ENCODE measurements at places on chromosomes 7 and 10. TPM values are rescaled to one million over a fixed set of nuclear protein-coding genes. Genes with fewer than 3 reads are reported as not detected.
A peak's percentile ranks its signal among the peaks of the same experiment; 100 is the strongest.

Gene ADAM12
- 45.6 TPM for total RNA-seq

Gene MBL2
- total RNA-seq, result not detected

Gene GPR37
- 43.7 TPM for total RNA-seq

Gene HHEX
- total RNA-seq, result 1.7 TPM

Gene CPN1
- total RNA-seq, result not detected

GRCh38 chr7:77416621-77417371, 647 bp upstream of the GSAP start:
- no peak overlapping the region for H3K27ac ChIP-seq
- peaks cover 2% of the 10 kb centered on the region for H3K27me3 ChIP-seq
- H3K36me3 ChIP-seq, result no peaks in the 10 kb centered on the region
- H3K4me3 ChIP-seq, result peak overlapping the region; percentile 50
- peaks cover 20% of the 10 kb centered on the region for H3K4me1 ChIP-seq
- DNase-seq, result no peak

DNA sequence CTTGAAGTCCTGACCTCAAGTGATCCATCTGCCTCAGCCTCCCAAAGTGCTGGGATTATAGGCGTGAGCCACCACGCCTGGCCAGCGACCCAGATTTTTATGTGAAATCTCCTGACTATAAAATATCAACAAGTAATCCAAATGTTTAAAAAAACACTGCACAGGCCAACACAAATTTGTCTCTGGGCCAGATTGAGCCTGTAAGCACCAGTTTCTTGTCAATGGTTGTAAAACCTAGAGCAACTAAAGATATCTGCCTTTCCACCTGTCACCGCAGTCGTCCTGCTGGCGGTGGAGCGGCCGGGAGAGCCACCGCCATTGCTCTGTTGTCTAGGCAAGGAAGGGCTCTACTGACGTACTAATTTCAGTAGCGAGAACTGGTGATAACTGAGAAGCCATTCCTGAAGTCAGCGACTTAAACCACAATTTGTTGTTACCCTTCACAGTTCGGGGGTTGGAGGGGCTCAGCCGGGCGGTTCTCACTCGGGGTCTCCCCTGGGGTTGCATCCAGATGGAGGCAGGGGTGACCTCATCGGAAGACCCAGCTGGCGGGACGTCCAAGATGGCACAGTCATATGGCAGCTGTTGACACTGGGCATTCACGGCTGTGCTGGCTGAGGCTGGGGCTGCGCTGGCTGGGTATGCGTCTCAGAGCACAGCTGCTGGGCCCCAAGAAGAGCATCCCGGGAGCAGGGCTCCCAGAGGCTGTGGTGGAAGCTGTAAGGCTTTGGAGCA, 55.2 kb upstream of the PDGFA start:
- H3K4me1 ChIP-seq, result no peaks in the 10 kb centered on the region
- peaks cover 3% of the 10 kb centered on the region for H3K36me3 ChIP-seq

DNA sequence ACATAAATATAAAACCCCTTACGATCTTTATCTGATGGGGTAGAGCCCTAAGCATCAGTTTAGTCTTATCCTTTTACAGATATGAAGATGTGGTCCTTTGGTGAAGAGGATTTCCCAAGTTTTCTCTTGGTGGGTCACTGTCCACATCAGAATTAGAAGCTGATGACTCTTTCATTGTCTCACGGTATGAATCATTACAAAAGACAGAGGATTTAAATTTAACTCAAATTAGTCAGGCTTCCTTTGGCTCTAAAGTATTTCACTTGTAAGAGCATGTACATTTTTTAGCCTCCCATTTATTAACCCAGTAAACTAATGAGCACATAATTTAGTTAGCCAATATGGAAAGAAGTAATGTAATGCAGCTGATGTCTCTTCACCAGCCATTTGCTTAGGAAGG, 49.9 kb upstream of the TMEM26 start:
- no peak overlapping the region for H3K4me3 ChIP-seq
- no peaks in the 10 kb centered on the region for H3K4me1 ChIP-seq
- H3K27me3 ChIP-seq, result peaks cover 3% of the 10 kb centered on the region
- DNase-seq, result no peak
- H3K36me3 ChIP-seq, result no peaks in the 10 kb centered on the region

DNA sequence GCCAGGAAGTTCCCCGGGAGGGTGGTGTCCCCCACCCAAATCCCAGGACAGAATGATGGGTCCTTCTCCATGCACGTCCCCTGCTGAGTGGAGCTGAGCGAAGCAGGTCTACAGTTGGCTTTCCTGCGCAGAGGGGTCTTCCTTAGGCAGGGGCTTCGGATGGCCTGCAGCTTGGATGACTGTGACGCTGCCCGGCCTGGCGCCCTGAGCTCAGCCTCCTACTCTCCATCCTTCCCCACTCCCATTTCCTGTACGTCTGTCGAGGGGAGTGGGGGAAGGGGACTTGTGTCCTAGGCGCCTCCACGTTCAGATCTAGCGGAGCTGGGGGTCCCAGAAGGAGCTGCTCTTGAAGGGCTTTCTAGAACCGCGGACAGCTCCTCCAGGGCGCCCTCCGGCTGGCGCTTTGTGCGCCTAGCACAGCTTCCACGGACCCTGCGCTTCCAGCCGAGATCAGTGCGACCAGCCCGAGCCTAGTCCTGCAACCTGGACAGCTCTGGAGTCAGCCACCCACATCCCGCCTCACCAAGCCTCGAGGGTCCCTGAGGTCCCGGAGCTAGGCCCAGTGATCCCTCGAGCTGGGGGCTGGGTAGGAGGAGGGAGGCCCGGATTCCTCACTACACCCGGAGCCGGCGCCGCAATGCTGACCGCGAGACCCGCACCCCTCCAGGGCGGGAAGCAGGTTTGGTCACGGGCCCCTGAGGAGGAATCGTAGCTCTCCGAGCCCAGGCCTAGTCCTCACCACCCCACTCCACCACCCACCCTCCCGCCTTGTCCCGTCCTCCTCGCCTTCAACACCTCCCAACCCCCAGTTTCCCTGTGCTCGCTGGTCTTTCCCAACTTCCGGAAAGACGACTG, 1.9 kb downstream of the GRID1 start:
- no peak for DNase-seq
- H3K36me3 ChIP-seq, result no peaks in the 10 kb centered on the region
- peak overlapping the region; percentile 65 for H3K4me3 ChIP-seq
- H3K27me3 ChIP-seq, result peaks cover 60% of the 10 kb centered on the region
- H3K4me1 ChIP-seq, result peaks cover 12% of the 10 kb centered on the region
- no peak overlapping the region for H3K27ac ChIP-seq

DNA sequence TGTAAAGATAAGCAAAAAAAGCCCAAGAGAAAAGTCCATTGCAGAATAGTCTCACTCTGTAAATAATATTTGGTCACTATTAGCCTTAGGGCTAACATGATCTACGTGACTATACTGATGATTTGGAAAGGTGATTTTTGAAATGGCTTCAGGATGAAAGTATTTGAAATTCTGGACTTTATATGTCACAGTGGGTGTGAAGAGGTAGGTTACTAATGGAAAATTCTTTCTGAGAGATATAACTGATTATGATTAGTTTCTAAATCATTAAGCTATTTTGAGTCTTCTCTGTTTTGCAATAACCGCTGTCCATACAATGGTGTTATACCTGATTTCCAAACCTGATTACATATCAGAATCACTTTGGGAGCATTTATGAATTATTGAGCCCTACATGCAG, 20.1 kb upstream of the HBP1 start:
- no peak overlapping the region for H3K27ac ChIP-seq
- H3K4me1 ChIP-seq, result peaks cover 6% of the 10 kb centered on the region
- no peaks in the 10 kb centered on the region for H3K36me3 ChIP-seq
- no peaks in the 10 kb centered on the region for H3K27me3 ChIP-seq

DNA sequence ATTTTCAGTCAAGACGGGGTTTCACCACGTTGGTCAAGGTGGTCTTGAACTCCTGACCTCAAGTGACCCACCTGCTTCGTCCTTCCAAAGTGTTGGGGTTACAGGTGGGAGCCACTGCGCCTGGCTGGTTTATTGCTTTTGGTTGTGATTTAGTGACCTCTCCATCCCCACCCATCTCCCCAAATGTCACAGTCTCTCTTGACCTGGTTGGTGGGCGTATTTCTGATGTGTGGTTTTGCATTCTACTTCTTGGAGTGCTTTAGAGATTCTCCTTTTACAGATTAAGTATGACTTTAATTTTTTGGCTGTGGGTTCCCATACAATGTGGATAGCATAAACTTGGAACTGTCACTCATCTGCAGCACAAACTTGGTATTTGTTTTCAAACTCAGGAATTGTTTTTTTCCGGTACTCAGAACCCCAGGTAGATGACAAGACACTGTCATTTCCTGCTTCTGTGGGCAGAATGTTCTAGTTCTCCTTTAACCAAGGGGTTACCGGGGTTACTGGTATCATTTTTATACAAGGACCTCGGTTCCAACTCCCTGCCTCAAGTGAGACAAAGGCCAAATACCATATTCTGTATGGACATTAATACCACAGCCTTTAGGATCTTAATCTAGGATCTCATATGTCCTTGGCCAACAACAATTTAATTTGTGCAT, 50.5 kb downstream of the MRC1 start:
- no peak for DNase-seq
- H3K36me3 ChIP-seq, result no peaks in the 10 kb centered on the region
- H3K27ac ChIP-seq, result no peak overlapping the region
- no peak overlapping the region for H3K4me3 ChIP-seq

GRCh38 chr10:3126249-3126648, 46.3 kb downstream of the PITRM1 start:
- H3K4me1 ChIP-seq, result peaks cover 31% of the 10 kb centered on the region
- DNase-seq, result no peak
- H3K4me3 ChIP-seq, result no peak overlapping the region
- peak overlapping the region; percentile 52 for H3K27ac ChIP-seq
- peaks cover 36% of the 10 kb centered on the region for H3K36me3 ChIP-seq

- no peak overlapping the region for H3K27ac ChIP-seq
- no peak overlapping the region for H3K4me3 ChIP-seq
- no peaks in the 10 kb centered on the region for H3K36me3 ChIP-seq
- H3K4me1 ChIP-seq, result no peaks in the 10 kb centered on the region
- peaks cover 4% of the 10 kb centered on the region for H3K27me3 ChIP-seq
These were observed 107.5 kb downstream of the EPDR1 start for GRCh38 chr7:38027884-38028455.

DNA sequence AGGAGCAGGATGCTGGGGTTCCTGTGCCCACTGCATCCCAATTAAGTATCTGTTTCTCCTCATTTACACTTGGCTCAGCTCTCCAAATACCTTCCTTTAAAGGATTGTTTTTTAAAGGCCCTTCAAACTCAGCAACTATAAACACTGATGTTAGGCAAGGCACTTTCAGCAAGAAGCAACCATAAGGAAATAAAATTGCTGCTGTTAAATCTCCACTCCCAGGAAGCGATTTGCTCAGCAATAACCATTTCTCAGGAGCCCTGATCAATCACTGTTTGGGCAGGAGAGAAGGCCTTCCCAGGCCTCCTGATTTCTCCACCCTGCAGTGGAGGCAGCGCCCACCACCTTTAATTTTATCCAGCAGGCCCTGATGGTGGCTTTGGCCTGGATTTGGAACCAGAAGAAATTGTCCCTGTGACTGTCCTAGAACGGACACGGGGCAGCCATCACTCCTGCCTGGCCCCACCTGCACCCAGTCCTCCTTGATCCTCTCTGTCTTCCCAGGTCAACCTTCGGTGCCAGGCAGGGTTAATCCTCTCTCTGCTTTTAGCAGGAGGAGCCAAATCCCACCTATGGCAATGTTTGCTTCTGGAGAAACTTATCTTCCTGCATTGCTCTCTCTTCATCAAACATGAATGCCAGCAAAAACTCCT, 199.8 kb downstream of the PLXNA4 start:
- no peak for DNase-seq
- no peaks in the 10 kb centered on the region for H3K27me3 ChIP-seq
- H3K4me1 ChIP-seq, result peaks cover 36% of the 10 kb centered on the region
- peak overlapping the region; percentile 2 for H3K4me3 ChIP-seq
- H3K27ac ChIP-seq, result peak overlapping the region; percentile 68

DNA sequence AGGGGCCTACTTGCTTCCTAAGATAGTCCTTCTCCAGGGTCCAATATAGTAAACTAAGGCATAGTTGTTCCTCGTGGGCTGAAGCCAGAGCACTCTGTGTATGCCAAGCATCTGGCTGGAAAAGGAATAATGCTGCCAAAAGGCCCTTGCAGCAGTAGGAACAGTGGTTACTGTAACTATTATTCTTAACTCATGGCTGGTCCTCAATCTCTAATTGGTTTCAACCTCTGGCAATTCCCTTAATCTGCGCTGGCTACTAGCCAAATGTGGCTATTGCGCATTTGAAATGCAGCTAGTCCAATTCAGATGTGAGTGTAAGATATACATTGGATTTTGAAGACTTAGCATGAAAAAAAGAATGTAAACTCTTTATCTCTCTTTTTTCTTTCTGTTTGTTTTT, 27.8 kb upstream of the LBX1 start:
- no peak overlapping the region for H3K27ac ChIP-seq
- DNase-seq, result no peak
- H3K36me3 ChIP-seq, result no peaks in the 10 kb centered on the region
- no peaks in the 10 kb centered on the region for H3K4me1 ChIP-seq

GRCh38 chr7:117873310-117874190, at the start of gene CTTNBP2:
CTTNBP2 (minus strand) TSS chr7:117873441; CDS start chr7:117873415, 26 bp downstream.
- peaks cover 33% of the 10 kb centered on the region for H3K27me3 ChIP-seq
- DNase-seq, result peak; percentile 86
- peak within 1 kb of the TSS; percentile 80 for H3K4me3 ChIP-seq
- H3K36me3 ChIP-seq, result no peaks in the 10 kb centered on the region
- peak within 1 kb of the TSS; percentile 32 for H3K27ac ChIP-seq

DNA sequence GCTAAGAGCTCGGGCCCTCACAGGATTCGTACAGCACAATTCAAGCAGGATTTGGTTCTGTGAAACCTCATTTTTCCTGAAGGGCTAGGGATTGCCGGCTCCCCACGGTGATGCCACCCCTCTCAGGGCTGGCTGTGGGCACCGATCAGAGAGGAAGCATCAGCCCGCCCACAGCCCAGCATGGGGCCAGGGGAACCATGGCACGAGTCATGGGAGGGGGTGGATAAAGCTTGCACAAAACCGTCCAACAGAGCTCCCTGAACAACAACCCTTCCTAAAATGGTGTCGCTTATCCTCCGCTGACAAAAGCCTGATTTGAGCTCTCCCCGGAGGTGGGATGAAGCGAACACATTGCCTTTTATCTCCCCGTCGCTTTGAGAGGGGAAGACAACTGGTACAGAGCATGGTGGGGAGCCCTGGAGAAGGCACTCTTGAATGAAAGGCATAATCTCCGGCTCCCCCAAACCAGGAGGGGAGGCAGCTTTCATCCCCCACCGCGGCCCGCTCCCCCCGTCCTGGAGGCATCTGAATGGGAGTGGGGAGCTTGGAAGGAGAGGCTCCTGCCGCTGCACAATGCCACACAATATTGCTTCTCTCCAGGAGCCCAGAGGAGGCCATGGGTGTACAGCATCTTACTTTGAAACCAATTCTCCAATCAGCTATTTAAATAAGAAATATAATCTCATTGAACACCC, 144.0 kb downstream of the RPS24 start:
- no peak overlapping the region for H3K4me3 ChIP-seq
- no peak overlapping the region for H3K27ac ChIP-seq
- H3K27me3 ChIP-seq, result peaks cover 67% of the 10 kb centered on the region
- H3K4me1 ChIP-seq, result no peaks in the 10 kb centered on the region
- no peaks in the 10 kb centered on the region for H3K36me3 ChIP-seq
